PC-9 (cell line): ENCODE measurements at places on chromosomes 4 and X.

DNA sequence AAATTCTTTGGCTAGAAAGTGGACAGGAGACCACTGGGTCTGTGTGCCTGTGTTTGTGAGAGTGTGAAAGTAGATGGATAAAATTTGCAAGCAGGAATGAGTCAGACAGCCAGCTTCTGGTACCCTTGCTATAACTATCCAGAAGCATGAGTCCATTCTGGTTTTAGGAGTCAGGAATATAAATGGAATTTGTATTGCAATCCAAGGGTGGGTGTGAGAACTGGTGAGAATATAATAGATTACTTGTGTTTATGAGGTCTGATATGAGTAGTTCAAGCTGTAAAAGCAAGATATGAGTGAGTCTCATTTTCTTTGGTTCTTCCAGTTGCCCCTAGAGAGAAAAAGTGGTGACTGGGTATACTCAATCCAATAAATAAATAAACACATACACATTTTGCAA lies 212.7 kb upstream of the TAPT1 start:
- DNase-seq = no peak
- no peak overlapping the region for H3K4me3 ChIP-seq
- H3K4me1 ChIP-seq = no peaks in the 10 kb centered on the region
- H3K36me3 ChIP-seq = no peaks in the 10 kb centered on the region

DNA sequence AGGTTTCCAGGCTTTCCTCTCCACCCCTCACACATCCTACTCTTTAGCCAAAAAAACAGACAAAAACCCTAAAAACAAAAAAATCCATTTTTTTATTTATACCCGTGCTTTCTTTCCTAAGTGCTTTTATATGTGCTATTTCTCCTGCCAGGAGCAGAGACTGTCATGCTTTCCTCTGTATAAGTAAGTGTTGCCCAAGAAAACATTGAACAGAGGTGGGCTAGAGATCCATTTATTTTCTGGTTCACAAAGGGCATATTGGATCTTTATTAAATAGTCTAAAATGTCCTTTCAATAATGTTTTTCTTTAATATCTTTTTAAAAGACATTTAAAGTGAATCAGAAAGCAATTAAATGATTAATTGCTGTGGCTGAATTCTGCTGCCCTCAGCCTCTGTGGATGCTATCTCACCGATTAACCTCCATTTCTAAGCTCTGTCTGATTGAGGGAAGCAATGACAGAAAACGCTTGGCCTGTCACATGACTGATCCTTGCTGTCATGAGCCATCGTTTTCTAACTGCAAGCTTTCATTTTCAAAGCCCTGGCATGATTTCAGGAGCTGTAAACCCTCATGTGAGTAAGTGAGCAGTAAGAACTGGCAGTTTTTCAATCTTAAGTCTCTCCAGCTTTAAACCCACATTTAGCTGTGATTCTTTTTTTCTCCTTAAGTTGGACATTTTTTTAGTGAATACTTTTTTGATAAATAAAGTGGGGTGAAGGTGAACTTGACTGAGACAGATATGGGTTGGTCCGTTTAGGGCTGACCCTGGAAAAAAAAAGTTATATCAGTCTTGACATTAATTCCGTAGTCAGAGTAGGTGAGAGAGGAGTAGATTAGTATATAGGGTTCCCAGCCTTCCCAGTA lies 180.7 kb upstream of the PGRMC2 start:
- no peak overlapping the region for H3K27ac ChIP-seq
- no peak overlapping the region for H3K4me3 ChIP-seq
- no peaks in the 10 kb centered on the region for H3K36me3 ChIP-seq
- no peaks in the 10 kb centered on the region for H3K27me3 ChIP-seq

DNA sequence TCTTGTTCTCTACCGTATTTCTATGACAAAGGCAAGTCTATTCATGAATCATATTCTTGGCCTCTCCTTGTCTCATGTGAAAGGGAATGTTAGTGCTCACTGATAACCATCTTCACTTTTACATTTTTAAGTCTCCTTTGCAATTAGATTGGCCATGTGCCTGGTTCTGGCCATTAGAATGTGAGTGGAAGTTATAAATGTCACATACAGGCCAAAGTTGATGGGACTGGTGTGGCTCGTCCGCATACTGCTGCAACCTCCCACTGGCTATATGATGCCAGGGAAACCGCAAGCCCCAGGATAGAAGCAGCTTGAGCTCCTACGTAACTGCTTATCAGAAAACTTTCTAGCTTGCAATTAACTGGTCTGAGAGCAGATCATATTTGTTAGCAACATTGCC lies 86.1 kb downstream of the MAGEC1 start:
- no peak overlapping the region for H3K4me3 ChIP-seq
- H3K27me3 ChIP-seq = no peaks in the 10 kb centered on the region
- peak; percentile 60 for DNase-seq
- H3K27ac ChIP-seq = no peak overlapping the region

GRCh38 chrX:154795016-154795415 lies 10.3 kb downstream of the MPP1 start:
- DNase-seq = no peak
- H3K27me3 ChIP-seq = no peaks in the 10 kb centered on the region
- H3K4me3 ChIP-seq = no peak overlapping the region

DNA sequence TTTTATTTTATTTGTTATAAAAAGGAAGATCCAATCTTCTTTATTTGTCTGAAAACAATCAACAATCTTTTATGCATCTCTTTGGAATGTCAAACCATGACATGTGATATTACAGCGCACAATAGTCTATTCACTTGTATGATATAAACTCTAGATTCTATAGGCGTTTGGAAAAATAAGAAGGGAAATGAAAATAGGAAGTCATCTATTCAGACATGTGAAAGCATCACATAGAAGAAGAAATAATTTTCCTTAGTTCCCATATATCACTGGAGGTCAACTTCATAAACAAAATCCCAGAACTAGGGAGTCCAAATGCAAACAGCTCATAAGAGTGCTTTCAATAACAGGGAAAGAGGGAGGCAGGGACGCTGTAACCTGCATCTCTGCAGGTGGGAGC lies 139.5 kb upstream of the RASGEF1B start:
- H3K27ac ChIP-seq = no peak overlapping the region
- H3K27me3 ChIP-seq = no peaks in the 10 kb centered on the region
- no peak for DNase-seq
- H3K36me3 ChIP-seq = no peaks in the 10 kb centered on the region

DNA sequence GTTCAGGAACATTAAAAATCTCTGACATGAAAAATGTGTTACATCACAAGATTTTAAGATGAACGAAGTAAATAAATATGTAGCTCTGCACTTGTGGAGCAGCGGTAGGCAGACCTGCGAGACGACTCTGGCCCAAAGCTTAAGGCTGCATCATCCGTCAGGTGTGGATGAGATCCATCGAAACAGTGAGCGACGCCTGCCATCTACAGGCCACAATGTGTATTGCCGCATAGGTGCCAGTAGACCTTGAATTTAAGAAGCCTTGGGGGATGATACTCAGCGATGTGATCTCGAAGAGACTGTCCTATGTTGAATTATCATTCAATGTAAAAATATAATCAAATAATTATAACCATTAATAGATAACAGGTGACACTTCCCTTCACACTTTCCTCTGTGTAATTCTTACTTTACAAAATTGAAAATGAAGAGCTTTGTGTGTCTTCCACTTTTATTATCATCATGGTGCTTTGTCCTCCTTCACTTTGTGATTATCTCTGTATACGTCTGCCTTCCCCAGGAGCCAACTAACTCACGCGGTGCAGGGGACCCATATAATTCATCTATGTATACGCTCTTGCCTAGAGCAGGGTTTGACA lies 851.0 kb downstream of the RAB28 start:
- H3K27ac ChIP-seq = no peak overlapping the region
- no peak overlapping the region for H3K4me3 ChIP-seq
- no peaks in the 10 kb centered on the region for H3K27me3 ChIP-seq
- H3K4me1 ChIP-seq = no peaks in the 10 kb centered on the region
- no peaks in the 10 kb centered on the region for H3K36me3 ChIP-seq

- no peak overlapping the region for H3K27ac ChIP-seq
- DNase-seq = no peak
- no peaks in the 10 kb centered on the region for H3K27me3 ChIP-seq
- H3K4me3 ChIP-seq = no peak overlapping the region
- H3K4me1 ChIP-seq = no peaks in the 10 kb centered on the region
- no peaks in the 10 kb centered on the region for H3K36me3 ChIP-seq
Measured at GRCh38 chr4:156512622-156513021, 459.0 kb downstream of the PDGFC start.

DNA sequence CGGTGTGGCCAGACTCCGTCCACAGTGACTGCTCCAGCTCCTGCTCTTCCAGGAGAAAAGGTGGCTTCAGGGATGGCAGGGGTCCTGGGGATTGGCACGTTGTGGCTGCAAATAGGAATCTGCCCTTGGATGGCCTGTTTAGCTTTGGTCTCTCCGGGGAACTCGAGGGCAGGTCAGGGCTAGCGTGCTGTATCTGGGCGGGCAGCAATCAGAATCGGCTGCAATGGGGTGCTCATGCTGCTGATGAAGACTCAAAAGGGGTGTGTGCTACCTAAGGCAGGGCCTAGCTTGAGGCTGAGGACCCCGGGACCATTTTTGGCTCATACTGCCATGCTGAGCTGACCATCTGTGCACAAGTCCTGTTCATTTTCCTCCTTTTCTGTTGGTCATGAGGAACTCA lies 51.3 kb downstream of the RGS12 start:
- H3K4me3 ChIP-seq = no peak overlapping the region
- H3K4me1 ChIP-seq = no peaks in the 10 kb centered on the region
- no peak for DNase-seq
- H3K27ac ChIP-seq = no peak overlapping the region
- H3K36me3 ChIP-seq = no peaks in the 10 kb centered on the region
- no peaks in the 10 kb centered on the region for H3K27me3 ChIP-seq

DNA sequence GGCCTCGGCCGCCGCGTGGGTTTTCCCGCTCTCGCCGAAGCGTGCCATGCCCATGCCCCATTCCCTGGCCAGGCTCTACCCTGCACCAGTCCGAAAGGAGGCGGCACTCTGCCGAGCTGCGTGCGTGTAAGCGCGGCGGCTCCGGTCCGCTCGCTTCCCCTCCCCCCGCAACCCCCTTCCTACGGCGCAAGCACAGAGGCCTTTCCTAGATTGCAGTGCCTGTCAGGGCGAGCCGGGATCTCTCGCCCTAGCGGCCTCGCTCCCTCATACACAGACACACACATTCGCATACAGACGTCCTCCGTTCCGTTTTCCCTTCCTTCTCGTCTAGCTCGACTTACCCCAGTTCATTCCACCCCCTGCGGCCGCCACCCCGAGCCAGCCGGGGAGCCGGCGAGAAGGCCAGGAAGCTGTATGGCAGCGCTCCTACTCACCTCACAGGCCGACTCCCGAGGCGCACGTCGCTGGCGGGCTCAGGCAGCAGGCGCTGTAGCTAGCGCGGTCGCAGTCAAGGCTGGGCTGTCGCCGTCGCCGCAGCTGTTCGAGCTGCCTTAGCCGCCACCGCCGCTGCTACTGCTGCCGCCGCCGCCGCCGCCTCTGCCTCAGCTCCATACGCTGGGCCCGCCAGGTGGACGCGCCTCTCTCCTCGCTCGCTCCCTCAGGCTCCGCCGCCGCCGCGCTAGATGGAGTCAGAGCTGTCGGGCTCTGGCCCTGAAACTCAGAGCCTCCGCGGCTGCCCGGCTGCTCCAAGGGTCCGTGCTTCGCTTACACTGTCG lies 615 bp downstream of the NEXMIF start:
- no peaks in the 10 kb centered on the region for H3K36me3 ChIP-seq
- no peak overlapping the region for H3K27ac ChIP-seq
- H3K4me3 ChIP-seq = no peak overlapping the region
- no peaks in the 10 kb centered on the region for H3K4me1 ChIP-seq
- no peak for DNase-seq

GRCh38 chrX:149032449-149032848 lies 472.7 kb downstream of the IDS start:
- H3K27ac ChIP-seq = no peak overlapping the region
- H3K36me3 ChIP-seq = no peaks in the 10 kb centered on the region
- no peaks in the 10 kb centered on the region for H3K27me3 ChIP-seq
- H3K4me3 ChIP-seq = no peak overlapping the region
- DNase-seq = no peak

- DNase-seq = no peak
- H3K36me3 ChIP-seq = no peaks in the 10 kb centered on the region
- H3K27me3 ChIP-seq = no peaks in the 10 kb centered on the region
- no peak overlapping the region for H3K4me3 ChIP-seq
- H3K27ac ChIP-seq = no peak overlapping the region
- no peaks in the 10 kb centered on the region for H3K4me1 ChIP-seq
Measured at GRCh38 chr4:115678425-115678941, 565.1 kb upstream of the NDST4 start.

GRCh38 chr4:14233126-14233525 lies 605.6 kb upstream of the BOD1L1 start:
- no peak overlapping the region for H3K27ac ChIP-seq
- H3K4me3 ChIP-seq = no peak overlapping the region
- no peaks in the 10 kb centered on the region for H3K27me3 ChIP-seq
- no peaks in the 10 kb centered on the region for H3K4me1 ChIP-seq

GRCh38 chr4:168220893-168221292 lies 97.7 kb downstream of the DDX60 start:
- no peak for DNase-seq
- no peaks in the 10 kb centered on the region for H3K27me3 ChIP-seq
- H3K4me3 ChIP-seq = no peak overlapping the region
- H3K4me1 ChIP-seq = peaks cover 4% of the 10 kb centered on the region
- H3K27ac ChIP-seq = no peak overlapping the region
- no peaks in the 10 kb centered on the region for H3K36me3 ChIP-seq

GRCh38 chrX:129787336-129788055 lies 7.7 kb downstream of the SASH3 start:
- H3K36me3 ChIP-seq = no peaks in the 10 kb centered on the region
- H3K27me3 ChIP-seq = no peaks in the 10 kb centered on the region
- no peak overlapping the region for H3K4me3 ChIP-seq
